ENCODE measurements at places on chromosomes 16 and 17.

DNA sequence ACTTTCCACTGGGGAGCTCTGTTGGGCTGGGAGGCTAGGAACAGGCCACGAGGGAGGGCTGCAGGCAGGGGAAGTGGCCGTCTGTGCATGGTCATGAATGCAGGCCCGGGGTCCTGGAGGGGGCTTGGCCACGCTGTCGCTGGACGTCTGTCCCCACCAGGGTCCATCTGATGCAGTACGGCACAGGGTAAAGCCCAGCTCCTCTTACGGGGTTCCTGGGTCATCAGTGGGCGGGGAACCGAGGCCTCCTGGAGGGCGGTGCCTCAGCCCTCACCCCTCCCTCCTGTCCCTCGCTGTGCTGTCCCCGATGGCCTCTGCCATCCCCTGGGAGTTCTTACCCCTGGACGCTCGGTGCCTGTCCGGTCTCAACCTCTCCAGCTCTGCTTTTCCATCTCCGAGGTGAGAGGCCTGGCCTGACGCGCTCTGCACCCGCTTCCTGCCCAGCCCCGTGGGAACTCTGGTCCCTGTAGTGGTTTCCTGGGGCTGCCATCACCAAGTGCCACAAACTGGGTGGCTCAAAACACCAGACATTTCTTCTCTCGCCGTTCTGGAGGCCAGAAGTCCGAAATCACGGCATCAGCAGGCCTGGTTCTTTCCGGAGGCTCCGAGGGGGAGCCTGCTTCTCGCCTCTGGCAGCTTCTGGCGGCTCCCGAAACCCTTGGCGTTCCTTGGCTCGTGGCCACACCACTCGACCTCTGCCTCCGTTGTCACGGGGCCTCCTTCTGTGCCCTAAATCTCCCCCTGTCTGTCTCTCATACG is 182.8 kb downstream of the SEC14L1 start:
- DNase-seq = no peak

DNA sequence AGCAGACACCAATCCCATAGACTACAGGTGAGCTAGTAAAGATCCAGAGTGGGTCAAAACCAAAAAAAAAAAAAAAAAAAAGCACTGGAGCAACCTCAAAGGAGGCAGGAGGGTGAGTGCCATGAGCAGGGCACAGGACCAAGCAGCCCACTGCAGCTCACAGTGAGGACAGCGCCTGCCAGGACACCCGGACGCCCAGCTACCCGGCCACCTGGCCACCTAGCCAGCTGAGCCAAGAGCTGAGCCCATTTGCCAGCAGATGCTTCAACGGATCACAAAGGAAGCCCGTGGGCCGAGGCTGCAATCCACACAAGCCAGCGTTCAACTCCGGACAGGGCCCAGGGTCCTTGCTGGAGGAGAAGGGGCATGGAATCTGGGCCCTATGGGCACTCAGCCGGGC is 15.1 kb downstream of the AXIN1 start:
- DNase-seq = no peak

DNA sequence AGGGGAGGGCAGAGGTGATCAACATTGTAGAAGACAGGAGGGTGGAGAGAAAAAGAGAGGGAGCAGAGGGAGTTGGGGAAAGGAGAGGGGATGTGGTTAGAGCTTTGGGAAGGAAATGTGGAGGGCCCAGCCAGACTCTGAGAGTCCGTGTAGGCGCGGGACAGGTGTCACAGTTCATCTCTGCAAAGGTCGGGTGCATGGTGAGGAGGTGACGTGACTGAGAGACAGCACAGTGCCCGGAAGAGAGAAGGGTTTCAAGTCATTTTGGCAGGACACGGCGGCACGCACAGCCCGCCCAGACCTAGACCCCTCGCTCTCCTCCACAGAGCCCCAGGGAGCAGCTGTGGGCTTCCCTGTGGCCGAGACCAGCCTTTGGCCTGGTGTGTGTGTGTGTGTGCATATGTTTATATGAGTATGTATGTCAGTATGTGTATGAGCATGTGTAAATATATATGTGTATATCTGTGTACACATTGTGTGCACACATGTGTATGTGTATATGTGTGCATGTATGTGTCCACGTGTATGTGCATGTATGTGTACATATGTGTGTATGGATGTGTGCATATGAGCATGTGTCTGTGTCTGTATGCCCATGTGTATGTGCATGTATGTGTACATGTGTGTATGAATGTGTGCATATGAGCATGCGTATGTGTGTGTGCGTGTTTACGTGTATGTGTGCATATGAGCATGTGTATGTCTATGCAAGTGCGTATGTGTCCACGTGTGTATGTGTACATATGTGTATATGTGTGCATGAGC is 104.6 kb downstream of the SEC14L1 start:
- no peak for DNase-seq

DNA sequence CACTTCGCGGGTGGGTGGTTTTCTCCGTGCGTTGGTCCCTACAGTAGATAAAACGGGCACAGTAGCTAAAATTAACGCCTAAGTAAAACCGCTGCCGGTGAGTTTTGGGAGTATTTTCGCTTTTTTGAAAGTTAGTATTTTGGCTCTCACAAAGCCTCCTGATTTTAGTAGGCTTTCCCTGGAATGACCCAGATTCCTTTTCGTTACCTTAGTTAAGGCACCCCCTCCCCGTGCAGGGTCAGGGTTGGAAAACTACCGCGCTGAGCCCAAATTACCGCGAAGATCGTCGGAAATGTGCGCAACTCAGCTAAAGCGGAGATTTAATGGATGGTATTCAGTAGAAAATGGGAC is 28.3 kb upstream of the ST6GALNAC1 start:
- DNase-seq = no peak
